ENCODE measurements at places on chromosomes 2 and 18.

DNA sequence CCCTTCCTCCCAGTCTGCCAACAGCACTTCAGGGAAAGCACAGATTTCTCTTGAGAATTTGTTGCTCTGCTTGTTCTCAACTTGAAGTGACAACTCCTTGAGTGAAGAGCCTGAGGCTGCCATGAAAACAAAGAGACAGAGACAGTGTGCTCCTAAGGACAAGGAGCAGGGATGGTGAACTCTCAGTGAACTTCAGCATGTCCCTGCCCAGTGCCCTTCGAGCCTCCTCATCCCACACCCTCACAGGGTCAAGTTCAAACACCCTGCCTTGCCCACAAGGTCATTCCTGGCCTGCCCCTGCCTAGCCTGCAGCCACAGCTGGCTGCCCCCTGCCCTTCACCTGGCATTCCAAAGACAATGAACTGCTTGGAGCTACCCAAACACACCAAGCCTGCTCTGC is 343.5 kb upstream of the KLHL29 start:
- DNase-seq = no peak

DNA sequence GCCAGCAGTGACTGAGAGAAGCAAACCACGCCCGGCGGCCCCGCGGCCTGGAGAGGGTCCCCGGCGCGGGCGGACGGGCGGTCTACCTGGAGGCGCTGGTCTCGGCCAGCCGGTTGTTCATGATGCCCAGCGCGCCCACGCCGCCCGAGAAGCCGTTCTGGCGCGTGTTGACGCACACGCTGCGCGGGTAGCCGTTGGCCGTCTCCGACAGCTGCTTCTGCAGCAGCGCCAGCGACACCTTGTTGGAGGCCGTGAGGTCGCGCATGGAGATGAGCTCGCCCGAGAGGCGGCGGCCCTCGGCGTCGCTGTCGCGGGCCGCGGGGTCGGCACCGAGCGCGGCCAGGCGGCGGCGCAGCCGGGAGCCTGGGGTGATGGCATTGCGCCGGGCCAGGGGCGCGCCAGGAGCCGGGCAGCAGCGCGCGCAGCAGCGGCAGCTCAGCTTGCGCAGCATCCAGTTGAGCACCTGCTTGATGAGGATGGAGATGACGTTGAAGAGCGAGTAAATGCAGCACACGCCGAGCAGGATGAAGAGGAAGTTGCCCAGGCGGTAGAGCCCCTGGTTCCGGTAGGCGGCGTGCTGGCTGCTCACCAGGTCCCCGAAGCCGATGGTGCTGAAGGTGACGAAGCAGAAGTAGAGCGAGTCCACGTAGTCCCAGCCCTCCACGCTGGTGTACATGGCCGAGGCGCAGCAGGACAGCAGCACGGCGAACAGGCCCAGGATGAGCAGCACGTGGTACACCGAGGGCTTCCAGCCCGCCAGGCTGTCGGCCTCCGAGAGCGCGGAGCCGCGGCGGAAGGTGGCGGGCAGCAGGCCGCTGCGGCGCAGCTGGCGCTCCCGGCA is 118.1 kb downstream of the MSH2 start:
- DNase-seq = peak; percentile 47

DNA sequence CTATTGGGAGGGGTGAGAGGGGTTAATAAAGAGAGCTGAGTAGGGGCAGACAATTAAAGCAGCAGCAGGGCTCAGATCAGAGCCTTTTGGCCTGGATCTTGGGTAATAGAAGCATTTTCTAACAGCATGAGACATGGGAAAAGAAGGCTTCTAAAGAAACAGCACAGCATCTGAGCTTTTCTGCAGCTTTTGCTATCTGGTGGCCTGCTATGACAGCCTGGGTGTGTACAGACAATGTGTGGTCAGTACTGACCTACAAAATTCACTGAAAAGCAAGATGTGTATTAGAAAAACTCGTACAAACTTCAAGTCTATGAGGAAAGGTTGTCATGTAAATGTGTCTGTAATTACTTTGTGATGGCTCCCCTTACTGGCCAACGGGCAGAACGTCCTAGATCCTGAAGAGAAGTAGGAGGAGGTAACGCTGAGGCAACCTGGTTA is 95.6 kb downstream of the GALNT3 start:
- no peak for DNase-seq

DNA sequence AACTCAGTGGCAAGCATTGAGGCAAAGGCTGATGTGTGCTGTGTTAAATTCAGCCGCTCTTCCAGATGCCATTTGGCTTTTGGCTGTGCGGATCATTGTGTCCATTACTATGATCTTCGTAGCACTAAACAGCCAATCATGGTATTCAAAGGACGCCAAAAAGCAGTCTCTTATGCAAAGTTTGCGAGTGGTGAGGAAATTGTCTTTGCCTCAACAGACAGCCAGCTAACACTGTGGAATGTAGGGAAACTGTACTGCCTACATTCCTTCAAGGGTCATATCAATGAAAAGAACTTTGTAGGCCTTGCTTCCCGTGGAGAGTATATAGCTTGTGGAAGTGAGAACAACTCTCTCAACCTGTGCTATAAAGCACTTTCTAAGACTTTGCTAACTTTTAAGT is 195.5 kb upstream of the RAB12 start:
- no peak for DNase-seq

- DNase-seq = no peak
Measured at GRCh38 chr2:233033672-233034071, 1.2 kb downstream of the NEU2 start.

DNA sequence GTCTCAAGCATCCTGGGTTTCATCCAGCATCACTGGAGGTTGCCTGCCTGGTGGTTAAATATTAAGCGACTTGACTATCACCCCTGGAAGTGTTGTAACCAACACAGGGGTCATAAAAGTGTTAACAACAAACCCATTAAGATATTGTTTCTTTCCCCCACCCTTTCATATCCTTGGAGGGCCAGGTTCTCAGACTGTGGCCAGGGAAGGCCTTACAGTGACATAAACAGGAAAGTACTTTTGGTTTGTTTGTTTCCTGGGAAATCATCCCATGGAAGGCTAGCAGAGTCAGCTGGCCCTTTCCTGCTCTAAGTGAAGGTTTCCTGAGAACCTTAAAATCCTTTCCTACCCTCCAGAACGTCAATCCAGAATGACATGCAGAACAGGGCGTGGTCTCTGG is 160.9 kb downstream of the CLIP4 start:
- no peak for DNase-seq

DNA sequence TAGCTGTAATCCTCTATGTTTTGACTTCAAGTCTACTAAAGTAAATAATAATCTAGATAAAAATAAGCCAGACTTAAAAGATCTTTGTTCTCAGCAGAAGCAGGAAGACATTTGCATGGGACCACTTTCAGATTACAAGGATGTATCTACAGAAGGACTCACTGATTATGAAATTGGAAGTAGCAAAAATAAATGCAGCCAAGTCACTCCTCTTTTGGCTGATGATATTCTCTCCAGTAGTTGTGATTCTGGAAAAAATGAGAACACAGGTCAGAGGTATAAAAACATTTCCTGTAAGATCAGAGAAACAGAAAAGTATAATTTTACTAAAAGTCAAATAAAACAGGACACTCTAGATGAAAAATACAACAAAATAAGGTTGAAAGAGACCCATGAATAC is 338.4 kb downstream of the ZNF804A start:
- no peak for DNase-seq

DNA sequence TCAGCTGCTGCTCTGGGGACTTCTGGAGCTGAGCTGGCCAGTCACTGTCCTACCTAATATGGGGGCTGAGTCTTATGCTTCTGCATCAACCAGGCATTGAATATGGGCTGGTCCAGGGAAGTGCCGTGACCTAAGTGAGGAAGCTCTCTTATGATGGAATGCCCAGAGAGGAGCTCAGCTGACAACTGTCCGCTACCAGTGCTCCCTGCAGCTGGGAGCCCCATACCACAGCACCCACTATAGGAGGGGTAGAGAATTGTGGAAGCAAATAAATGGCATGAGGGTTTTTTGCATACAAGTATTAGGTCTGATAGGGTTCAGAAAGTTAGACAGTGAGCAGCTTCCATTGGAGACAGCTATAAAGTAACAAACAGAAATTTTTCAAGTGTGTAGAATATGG is 4.5 kb downstream of the TIMM21 start:
- DNase-seq = no peak

DNA sequence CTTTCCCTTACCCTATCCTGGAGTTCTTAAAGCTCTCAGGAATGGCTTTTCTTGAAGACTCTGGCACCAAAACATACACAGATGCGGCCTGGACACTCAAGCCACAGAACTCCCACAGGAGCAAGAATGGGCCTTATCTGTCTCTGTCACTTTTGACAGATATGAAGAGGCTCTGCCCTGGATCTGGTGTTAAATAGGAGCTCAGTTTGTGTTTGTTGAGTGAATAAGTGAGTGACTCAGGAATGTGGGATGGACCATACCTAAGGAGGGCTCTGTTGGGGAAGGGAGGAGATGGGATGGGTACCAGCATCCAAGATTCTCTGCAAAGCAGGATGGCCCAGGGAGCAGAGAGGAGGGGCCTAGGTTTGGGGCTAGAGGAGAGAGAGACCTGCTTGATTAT is 33.9 kb upstream of the EPAS1 start:
- DNase-seq = no peak

- no peak for DNase-seq
Measured at GRCh38 chr2:79120194-79120713, at the start of gene REG1A. Gene REG1A (plus strand): TSS chr2:79120488. CDS start chr2:79120862, 374 bp downstream.

GRCh38 chr2:231399046-231399852 is 3.7 kb downstream of the B3GNT7 start:
- DNase-seq = no peak

GRCh38 chr2:36770542-36771287 is 74.2 kb downstream of the VIT start:
- DNase-seq = no peak

GRCh38 chr2:73776381-73776780 is 3.5 kb downstream of the DUSP11 start:
- DNase-seq = no peak

- DNase-seq = no peak
Measured at GRCh38 chr2:224084266-224084892, 45.3 kb upstream of the SERPINE2 start.

DNA sequence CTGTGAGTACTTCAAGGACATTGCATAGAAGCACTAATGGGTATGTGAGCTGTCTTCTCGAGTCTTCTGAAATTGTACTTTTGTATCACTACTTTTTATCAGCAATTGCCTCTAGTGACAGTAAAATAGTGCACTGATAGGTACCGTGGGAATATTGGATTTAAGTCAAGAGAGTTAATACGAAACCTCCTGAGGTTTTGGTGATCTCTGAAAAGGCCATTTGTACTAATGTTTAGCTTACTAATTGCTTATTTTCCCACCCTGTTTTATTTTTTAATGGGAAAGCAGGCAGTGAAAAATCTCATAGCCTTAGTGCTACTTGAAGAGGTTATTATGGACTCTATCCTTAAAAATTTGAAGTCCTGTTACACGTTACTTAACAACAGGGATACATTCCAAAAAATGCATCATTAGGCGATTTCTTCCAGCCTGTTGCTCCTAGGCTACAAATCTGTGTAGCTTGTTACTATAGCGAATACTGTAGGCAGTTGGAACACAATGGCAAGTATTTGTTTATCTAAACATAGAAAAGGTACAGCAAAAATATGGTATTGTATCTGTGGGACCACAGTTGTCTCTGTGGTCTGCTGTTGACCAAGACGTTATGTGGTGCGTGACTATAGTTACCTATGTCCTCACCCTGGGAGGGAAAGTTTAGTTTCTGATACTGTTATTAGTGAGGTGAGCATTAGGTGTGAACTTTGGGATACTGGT is 65.9 kb downstream of the CAB39 start:
- DNase-seq = no peak
